ENCODE measurements at places on chromosomes 16 and 17.
A peak's percentile ranks its signal among the peaks of the same experiment; 100 is the strongest.

- no peak for DNase-seq
Measured at GRCh38 chr17:50255766-50256635, 18.3 kb upstream of the TMEM92 start.

DNA sequence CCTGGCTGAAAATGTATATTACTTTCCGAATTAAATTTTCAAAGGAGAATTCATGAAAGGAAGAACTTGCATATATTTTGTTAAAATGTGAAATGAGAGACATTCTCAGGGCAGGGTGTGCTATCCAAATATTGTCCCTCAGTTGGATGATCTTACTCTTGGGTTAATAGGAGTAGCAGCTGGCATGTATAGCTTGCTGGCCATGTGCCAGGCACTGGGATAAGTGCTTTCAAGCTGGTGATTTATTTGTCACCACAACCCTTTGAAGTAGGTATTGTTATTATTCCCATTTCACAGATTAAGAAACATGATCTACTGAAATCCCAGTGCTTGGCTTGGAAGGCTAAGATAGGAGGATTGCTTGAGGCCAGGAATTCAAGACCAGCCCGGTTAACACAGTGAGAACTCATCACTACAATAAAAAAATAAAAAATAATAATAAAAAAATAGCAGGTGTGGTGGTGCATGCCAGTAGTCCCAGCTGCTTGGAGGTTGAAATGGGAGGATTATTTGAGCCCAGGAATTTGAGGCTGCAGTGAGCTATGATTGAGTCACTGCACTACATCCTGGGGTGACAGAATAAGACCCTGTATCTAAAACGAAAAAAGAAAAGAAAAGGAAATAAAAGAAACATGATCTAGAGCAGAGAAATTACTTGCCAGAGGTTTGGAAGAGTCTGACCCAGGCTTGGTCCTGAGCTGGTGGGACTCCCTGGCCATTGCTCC lies 11.6 kb upstream of the MPHOSPH6 start:
- DNase-seq: no peak

- DNase-seq: no peak
Measured at GRCh38 chr16:25052151-25052511, 37.0 kb upstream of the ARHGAP17 start.

GRCh38 chr16:66146798-66147197 lies 219.7 kb upstream of the CDH5 start:
- DNase-seq: no peak

- no peak for DNase-seq
Measured at GRCh38 chr16:86129541-86129940, 230.6 kb downstream of the IRF8 start.

- no peak for DNase-seq
Measured at GRCh38 chr16:21179126-21179982, 20.9 kb downstream of the LDAF1 start.

DNA sequence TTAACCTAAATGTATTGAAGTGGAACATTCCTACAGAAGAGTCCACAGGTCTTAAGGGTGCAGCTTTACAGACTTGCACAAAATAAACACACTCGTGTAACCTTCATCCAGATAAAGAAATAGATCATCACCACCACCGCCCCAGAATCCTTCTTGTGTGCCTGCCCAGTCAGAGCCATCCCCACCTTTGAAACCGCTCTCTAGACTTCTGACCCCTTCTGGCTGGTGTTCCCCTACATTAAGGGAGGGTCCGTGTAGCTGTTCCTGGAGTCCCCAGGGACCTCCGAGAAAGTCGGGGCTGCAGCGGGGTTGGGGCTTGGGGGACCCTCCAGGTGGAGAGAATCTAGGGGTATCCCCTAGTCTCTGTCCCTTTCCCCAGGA lies 9.4 kb downstream of the TBX4 start:
- no peak for DNase-seq

GRCh38 chr17:1882836-1883235 lies 53.0 kb downstream of the RPA1 start:
- no peak for DNase-seq

GRCh38 chr16:23518435-23518891 lies 8.2 kb upstream of the GGA2 start:
- DNase-seq: no peak

- DNase-seq: no peak
Measured at GRCh38 chr16:52492789-52493357, 54.1 kb downstream of the TOX3 start.

- DNase-seq: no peak
Measured at GRCh38 chr16:82199209-82199608, 29.2 kb upstream of the MPHOSPH6 start.

GRCh38 chr17:37791447-37792399 lies 46.9 kb upstream of the HNF1B start:
- DNase-seq: peak; percentile 13

DNA sequence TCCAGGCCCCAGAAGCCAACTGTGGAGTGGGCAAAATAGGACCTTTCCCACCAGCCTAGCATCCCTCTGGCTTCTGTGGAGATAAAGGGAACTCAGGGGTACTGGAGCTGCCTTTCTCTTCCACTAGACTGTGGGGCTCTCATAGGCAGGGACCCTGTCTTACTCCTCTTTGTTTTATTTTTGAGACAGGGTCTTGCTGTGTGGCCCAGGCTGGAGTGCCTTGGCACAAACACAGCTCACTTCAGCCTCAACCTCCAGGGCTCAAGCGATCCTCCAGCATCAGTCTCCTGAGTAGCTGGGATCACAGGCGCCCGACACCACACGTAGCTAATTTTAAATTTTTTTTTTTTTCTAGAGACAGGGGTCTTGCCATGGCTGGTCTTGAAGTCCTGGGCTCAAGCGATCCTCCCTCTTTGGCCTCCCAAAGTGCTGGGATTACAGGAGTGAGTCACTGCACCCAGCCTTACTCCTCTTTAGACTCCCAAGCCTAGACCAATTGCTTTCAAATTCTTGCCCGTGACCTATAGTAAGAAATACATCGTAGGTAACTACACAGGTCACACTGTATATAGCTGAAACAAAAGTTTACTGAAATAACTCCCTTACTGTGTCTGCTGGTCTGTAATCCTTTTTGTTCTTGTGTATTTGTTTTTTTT lies 2.6 kb downstream of the RAI1 start:
- no peak for DNase-seq
